RKO (cell line): ENCODE measurements at places on chromosomes 5 and 9.
A peak's percentile ranks its signal among the peaks of the same experiment; 100 is the strongest.

GRCh38 chr9:112377087-112377486, 2.8 kb upstream of the HSDL2 start:
- DNase-seq: no peak

GRCh38 chr9:69555802-69556201, 116.4 kb downstream of the APBA1 start:
- no peak for DNase-seq

DNA sequence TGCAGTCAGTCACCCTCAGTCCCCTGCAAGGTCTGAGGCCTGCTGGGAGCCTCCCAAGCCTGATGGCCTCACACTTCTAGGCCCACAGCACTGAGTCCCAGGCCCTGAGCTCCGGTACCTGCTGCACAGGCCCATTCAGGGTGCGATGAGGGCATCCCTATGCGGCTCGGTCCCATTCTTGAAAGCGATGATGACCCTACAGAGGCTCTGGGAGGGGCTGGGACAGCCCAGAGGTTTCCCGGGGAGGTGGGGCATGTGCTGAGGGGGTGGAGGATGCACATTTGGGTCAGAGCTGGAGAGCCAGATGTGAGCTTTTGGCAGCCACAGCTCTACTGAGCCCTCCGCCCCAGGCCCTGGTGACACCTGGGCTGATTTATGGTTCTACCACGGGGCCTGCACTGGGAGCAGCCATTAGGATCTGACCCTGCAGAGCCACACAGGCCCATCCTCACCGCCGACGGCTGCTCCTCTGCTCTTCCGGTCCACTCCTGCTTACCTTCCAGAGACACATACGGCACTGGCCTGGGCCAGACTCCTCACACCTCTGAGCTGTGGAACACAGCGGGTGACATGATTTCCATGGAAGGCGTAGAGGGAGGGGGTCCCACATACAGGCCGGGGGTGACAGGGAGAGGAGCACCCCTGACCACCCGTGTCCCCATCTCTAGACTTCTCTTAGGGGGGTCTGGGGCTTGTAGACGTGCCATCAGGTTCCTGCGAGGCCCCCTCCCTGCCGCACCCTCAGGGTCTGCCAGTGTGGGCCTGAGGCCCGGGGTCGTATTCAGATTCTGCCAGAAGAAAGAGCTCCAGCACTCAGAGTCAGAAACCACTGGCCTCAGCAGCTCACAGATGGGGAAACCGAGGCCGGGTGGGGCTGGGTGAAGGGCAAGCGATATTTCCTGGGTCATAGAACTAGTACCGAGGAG, 53.4 kb downstream of the COL23A1 start:
- DNase-seq: no peak

- DNase-seq: no peak
Measured at GRCh38 chr9:136686534-136686793, 793 bp downstream of the AGPAT2 start.

GRCh38 chr9:37499297-37499696, 13.5 kb downstream of the POLR1E start:
- DNase-seq: no peak

DNA sequence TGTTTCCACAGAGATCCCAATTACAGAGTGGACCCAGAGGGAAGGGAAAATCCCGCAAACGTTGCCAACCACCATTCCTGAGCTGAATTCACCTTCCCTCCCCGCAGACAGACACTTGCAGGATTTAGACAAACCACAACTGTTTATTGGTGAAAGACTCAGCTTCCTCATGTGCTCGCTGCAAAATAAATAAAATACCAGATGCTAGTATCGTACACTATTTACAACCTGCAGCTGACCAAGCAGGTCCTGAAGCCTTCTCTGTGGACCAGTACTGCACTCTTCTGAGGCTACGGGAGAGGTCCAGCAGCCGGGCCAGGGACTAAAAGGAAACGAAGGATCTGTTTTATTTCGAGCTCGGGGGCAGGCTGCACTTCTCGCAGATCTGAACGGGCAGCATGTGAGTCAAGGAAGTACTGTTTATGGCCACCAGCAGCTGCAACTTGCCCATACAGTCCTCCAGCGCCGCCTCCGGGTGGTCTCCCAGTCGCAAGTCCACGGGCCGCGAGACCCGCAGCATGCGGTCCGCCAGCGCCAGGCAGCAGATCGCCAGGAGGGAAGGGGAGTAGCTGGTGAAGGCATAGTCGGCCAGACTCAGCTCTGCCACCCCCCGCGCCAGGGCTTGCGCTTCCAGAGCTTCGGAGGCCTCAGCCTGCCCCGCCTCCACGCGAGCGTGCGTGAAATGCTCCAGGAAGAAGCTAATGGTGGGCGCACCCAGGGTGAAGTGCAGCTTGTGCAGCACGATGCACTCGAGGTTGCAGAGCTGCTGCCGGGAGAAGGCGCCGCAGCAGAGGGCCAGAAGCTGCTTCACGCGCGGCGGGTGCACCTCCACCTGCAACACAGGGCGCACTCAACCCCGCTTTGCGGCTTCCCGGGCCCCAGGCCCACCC, 2.1 kb downstream of the CCNO start:
- DNase-seq: peak; percentile 83

DNA sequence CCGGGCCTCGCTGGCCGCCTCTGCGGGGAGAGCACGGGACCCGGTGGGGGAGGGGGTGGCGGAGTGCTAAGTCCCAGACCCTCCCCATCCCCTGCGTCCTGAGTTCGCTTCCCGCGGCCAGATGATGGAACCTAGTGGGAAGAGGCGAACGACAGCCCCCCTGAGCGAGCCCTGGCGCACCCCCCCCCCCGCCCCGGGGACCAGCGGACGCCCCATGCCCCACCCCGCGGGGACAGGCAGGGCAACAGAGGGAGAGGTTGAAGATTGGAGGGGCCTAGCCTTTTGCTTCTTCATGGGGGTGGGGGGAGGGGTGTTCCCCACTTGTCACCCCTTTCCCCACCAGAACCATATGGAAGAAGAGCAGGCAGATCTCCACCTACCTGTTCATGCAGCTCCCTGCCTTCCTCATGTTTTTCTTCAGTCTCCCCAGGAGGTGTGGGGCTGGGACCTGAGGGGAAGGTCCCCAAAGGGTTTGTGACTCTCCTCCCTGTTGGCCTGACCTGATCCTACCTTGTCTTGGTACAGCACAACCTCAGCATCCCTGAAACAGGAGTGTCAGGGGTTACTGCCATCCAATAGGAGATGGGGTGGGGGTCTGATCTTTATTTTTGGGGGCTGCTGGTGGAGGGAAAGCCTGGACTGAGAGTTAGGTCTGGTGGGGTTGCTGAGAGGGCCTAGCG, 485 bp downstream of the FAM53C start:
- no peak for DNase-seq

DNA sequence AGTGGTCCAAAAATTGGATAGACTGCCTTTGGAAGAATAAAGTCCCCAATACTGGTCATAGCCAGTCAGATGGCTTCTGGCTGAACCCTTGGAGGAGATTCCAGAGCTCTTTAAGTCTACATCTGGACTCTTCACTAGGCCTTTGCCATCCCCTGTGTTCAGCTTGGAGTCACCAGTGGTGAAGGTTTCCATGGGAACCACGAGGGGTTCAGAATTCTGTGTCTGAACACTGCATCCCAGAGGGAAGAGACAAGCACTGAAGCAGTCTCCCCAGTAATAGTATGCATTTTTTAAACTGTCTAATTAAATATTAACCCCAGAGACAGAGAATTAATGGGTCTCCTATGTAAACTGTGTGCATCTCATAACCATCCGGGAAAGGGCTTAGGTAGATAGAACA, 38.2 kb downstream of the POU4F3 start:
- DNase-seq: no peak

DNA sequence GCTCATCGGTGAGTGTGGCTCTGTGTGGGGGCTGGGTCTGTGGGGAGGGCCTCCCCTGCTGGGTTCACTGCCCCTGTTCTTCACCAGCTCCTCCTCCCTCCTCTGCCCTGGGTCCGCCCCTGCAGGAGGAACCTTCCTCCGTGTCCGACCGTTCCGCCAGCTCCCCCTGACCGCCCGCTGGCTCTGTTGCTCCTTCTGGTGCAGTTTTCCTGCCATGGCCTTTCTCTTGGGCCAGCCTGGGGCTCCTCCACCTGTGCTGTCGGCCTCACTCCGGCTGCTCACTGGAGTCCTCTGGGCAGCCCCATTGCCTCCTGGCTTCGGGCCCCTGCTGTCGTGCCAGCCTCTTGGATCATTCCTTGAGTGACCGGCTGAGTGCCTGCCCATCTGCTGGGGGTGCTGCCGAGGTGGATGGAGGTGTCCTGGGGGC, 12.3 kb downstream of the RNU6ATAC start:
- no peak for DNase-seq

DNA sequence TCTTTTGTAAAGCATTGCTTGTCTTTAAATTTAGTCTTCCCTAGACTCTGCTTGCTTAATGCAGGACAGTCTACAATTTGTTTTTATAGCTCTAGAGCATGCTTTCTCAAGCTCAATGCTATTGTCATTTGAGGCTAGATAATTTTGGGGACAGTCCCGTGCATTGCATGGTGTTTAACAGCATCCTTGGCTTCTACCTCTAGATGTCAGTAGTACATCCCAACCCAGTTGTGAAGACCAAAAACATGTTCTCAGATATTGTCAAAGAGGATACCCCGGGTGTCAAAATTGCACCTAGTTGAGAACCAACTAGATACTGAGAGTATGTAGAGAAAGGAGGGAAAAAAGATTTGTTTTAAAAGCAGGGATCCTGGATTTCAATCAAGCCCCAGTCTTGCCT, 277.5 kb downstream of the CEMIP2 start:
- DNase-seq: peak; percentile 29

GRCh38 chr5:15555176-15555575, 55.2 kb downstream of the FBXL7 start:
- DNase-seq: no peak
